ENCODE measurements at places on chromosomes 3 and 15.

- DNase-seq, result no peak
These were observed 199.1 kb downstream of the EPHA3 start for GRCh38 chr3:89306540-89306939.

DNA sequence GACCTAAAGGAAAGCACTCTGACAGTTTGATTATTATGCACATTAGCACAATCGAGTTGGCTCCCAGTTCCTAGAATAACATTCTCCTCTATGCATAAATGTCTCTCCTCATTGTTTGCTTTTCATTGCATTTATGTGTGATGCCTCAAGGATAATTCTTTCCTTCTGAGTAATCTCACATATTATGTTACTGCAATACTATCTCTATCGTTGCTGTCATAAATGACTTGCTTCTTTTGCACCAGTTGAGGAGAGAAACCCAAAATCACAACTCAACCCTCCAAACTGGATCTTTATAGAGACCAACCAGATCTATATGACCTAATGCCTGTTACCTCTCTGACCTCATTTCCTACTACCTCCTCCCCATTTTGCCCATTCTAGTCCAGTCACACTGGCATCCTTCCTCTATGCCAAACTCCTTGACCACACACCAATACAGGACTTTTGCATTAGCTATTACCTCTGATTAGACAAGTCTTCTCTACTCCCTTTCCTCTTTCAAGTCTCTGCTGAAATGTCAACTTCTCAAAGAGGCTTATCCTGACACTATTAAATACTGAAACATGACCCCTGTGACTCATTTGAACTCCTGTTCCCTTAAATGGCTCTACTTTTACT lies 1026.0 kb downstream of the TUSC7 start:
- DNase-seq, result no peak

DNA sequence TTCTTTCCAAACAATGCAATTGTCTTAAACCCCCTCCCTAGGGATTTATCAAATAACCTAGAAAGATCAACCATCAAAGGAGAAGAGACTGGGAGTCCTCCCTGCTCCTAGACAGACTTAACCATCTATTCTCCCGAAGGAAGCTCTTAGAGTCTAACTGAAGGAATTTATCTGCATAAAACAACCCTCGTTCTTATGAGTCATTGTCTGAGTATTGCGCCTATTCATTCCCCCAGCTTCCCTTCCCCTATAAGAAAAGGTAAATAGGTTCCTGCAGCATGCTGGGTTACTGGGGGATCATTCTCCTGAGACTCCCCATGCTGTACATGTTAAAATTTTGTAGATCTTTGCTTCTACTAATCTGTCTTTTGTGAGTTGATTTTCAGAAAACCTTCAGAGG lies 412.7 kb downstream of the OCA2 start:
- DNase-seq, result no peak

GRCh38 chr3:117842086-117842485 lies 1132.5 kb downstream of the TUSC7 start:
- DNase-seq, result no peak

DNA sequence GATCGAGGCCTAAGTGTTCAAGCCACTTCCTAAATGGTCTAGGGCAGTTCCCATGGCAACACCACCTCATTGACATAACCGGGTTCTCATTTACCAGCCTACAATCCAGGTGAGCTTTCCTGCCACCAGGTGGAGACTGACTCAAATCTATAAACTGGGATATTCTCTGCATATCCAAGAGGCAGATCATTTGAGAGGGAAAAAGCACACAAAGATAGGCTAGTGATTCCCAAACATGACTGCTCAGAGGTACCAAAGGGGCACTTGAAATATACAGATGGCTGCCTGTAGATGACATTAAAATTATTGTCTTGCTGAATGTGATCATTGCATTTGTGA lies 141.3 kb upstream of the PROK2 start:
- no peak for DNase-seq

GRCh38 chr3:132660811-132661070 lies 612 bp downstream of the UBA5 start:
- no peak for DNase-seq

DNA sequence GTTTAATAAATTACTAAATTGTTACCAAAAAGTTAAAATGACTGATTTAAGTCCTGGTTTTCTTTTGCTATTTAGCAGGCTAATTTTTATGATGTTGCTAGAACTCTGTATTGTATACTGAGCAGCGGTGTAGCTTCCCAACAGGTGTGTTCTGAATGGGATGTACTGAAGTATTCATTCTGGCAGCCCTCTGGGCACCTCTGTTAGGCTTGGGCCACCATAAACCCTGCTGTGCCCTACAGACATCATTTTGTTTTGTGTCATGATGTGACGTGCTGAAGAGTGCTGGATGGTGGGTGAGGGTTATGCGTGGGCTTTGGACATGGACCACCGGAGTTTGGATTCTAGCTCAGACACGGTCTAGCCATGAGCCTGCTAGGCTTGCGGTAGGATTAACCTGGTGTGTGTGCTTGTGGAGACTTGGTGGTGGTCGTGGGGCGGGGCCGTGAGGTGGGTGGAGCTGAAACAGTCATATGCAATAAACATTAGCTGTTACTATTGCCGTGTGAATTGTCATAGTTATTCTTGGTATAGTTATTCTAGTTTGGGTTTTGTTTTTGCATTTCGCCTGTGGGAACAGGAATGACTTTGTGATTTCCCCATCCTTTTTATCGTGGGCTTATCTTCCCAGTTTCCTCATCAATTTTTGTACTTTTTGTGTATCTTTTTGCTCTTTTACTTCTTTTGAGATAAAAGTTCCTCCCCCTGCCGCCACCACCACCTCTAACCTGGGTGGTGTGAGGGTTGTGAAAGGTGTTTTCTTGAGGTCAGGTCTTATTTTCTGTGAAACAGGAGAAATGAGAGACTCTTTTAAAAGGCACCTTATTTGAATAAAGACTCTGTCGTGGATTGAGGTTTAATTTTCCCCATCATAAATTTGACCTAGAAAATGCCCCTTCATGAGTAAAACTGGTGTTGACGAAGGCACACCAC lies 93.7 kb downstream of the MCTP2 start:
- no peak for DNase-seq

GRCh38 chr15:28992336-28992864 lies 106.6 kb downstream of the APBA2 start:
- no peak for DNase-seq

DNA sequence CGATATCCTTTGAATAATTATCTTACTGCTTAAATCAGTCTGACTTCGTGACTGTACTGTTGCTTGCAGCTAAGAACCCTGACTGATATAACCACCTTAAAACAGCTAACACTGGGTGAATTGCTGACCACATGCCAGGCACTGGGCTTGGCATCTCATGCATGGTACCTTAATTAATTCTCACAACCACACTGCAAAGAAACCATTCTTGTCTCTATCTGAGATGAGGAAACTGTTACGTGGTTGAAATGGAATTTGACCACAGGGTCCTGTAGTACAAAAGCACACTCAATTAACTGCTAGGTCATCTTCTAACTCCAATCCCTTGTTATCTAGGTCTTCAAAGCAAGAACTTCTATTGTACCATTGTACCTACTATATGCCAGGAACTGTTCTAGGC lies 92.7 kb upstream of the PRICKLE2 start:
- no peak for DNase-seq

DNA sequence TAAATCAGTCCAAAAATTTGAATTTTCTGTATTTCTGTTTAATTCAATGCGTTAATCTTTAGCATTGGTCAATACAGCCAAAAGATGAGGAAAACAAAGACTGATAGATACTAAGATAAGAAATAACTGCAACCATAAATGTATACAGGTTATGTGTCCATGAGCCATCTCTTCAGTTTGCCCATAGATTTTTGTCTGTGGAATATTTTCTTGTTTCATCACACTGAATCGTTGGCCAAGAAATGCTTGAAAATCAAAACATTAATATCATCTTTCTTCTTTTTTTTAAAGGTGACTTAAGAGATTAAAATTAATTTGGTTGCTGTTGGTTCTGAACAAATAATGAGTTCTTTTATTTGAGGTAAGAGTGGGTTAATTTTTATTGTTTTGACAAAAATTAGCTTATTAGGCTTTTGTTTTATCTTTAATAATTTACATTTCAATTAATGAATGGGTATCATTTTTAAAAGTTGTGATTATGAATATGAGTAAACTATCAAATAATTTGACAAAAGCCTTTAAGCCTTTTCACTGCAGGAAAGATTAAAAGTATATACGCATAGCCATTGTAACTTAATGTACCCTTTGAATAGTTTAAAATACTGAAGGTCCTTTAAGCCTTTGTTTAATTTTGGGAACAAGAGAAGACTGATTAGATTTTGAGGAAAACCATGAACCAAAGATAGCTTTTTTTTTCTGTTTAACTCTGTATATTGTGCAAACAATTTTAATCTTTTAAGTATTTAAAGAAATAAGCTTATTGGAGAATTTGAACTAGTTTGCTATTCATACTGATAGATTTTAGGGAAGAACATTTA lies 14.7 kb upstream of the CHD2 start:
- no peak for DNase-seq
